ENCODE measurements at places on chromosomes 12 and 14.
A peak's percentile ranks its signal among the peaks of the same experiment; 100 is the strongest.

GRCh38 chr14:42149609-42150261 lies 543.1 kb downstream of the LRFN5 start:
- DNase-seq = no peak

GRCh38 chr12:56234746-56235436 lies 5.0 kb downstream of the SLC39A5 start:
- no peak for DNase-seq

- DNase-seq = no peak
Measured at GRCh38 chr12:73274976-73275375, 1002.8 kb downstream of the TRHDE start.

GRCh38 chr14:53888535-53889386 lies 67.9 kb downstream of the BMP4 start:
- DNase-seq = no peak

DNA sequence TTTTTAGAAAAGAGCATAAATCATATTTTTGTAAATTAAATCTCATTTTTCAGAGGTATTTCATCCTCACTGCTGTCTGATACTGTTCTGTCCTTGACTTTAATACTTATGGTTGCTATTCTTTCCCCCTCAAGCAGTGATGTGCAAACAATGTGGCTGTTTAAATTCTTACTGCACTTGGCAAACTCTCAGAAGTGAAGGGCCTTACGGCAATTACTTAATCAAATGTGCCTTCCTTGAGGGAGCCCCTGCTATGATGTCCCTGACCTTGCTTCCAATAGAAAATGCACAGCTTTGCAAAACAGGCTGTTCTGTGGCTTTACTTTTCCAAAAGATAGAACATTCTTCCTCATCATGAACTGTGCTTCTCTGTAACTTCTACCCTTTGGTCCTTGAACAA lies 35.2 kb downstream of the UBE3B start:
- DNase-seq = no peak

DNA sequence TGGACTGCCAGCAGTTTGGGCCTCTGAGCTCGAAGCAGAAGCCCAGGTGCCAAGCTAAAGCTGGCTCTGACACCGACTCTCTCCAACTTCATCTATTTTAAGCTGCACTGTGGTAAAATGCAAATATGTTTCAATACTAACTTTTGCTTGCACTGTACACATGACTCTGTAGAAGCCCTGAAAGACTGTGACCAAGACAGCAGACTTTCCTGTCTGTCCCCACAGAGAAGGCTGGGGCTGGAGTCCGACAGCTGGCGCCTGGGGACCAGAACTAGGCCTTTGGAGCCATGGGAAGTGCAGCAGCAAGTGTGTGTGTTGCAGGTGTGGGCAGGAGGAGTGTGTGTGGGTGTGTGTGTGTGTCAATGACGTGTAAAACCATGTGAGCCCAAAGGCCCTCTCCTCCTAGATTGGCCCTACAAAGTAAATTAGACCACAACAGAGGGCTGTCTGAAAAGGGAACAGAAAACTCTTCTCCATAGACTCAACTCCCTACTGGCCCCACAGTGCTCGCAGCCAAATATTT lies 16.4 kb upstream of the RAB35 start:
- no peak for DNase-seq

GRCh38 chr14:88707088-88707487 lies 85.7 kb downstream of the EML5 start:
- no peak for DNase-seq

GRCh38 chr12:88361493-88361892 lies 218.8 kb downstream of the KITLG start:
- DNase-seq = no peak

- DNase-seq = no peak
Measured at GRCh38 chr12:131511803-131512561, 198.9 kb upstream of the SFSWAP start.

GRCh38 chr12:27946421-27946820 lies 26.1 kb downstream of the PTHLH start:
- no peak for DNase-seq

DNA sequence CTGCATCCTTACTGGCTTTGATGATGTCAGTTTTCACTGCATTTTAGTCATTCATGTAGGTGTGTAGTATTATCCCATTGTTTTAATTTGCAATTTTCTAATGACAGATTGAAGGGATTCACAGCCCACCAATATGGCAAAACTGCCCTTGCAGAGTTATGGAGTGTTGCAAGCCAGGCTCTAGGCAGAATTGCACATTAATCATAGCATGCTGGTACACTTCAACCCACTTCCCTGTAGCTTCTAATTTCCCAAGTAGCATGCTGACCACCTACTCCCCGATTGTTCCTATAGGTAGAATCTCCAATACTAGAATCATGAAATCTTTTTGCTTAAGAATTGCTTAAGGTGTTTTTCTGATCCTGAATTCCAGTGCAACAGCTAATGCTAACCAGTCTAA lies 5.2 kb upstream of the RNASE6 start:
- DNase-seq = no peak

- no peak for DNase-seq
Measured at GRCh38 chr12:95439461-95440230, 34.3 kb upstream of the METAP2 start.

GRCh38 chr14:71405676-71406075 lies 498.4 kb downstream of the PCNX1 start:
- DNase-seq = no peak

DNA sequence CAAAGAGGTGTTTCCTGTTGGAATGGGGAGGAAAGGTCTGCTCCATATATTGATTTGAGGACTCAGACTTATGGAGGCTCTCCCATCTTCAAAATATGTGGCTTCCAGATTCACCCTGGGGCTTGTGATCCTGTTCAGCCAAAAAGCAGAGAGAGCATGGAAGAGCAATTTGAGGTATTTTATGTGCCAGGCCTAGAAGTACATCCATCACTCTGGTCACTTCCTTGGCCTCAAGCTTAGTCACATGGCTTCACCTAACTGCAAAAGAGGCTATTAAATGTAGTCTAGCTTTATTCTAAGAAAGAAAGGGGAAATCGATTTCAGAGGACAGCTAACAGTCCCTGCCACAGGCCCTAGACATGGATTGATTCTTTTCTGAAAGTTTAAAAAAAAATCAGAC lies 86.2 kb downstream of the C12orf50 start:
- no peak for DNase-seq

- DNase-seq = no peak
Measured at GRCh38 chr14:74064883-74065282, 19.4 kb downstream of the ALDH6A1 start.

DNA sequence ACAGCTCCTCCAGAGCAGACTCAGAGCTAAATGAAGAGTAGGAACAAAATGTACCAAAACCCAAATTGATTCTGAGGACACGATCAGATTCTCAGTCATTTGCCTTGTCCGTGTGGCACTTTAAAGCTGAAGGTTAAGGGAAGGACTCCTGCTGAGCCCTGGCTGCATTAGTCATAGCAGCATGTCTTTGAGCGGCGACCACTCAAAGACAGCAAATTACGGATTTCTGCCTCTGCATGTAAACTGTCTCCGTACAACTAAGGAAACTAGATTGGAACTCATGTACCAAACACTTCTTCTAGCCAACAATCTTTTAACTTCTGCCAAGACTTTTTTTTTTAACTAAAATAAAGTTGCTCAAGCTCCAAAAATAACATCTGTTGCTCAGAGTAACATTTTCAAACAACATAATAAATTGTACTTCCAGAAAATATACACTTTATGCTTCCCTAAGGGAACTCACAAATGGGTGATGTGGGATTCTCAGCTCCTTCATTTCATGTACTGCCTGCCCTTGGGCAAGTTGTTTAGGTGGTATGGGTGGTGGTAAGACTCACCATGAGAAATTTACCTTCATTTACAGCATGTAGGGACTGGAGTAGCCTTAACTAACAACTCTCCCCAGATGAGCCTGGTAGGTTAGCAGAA lies 56.1 kb downstream of the RERG start:
- DNase-seq = peak; percentile 78

GRCh38 chr12:124431971-124432370 lies 135.4 kb downstream of the NCOR2 start:
- DNase-seq = no peak

DNA sequence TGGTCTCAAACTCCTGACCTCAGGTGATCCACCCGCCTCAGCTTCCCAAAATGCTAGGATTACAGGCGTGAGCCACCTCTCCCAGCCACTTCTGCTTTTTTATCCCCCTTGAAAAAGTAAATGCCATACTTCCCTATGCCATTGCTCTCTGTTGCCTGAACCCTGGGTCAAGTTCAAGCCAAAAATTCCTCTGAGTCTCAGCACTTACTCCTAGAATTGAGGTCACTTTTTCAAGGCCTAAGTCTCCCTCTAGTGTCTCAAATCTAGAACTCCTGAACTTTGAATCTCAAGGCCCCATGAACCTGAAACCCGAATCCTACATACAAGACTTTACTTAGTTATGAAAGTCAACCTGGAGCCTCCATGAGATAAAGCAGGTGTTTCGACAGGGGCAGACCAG lies 1.4 kb upstream of the APOBEC1 start:
- DNase-seq = no peak

GRCh38 chr14:99972748-99973466 lies 92.3 kb upstream of the EVL start:
- DNase-seq = no peak

DNA sequence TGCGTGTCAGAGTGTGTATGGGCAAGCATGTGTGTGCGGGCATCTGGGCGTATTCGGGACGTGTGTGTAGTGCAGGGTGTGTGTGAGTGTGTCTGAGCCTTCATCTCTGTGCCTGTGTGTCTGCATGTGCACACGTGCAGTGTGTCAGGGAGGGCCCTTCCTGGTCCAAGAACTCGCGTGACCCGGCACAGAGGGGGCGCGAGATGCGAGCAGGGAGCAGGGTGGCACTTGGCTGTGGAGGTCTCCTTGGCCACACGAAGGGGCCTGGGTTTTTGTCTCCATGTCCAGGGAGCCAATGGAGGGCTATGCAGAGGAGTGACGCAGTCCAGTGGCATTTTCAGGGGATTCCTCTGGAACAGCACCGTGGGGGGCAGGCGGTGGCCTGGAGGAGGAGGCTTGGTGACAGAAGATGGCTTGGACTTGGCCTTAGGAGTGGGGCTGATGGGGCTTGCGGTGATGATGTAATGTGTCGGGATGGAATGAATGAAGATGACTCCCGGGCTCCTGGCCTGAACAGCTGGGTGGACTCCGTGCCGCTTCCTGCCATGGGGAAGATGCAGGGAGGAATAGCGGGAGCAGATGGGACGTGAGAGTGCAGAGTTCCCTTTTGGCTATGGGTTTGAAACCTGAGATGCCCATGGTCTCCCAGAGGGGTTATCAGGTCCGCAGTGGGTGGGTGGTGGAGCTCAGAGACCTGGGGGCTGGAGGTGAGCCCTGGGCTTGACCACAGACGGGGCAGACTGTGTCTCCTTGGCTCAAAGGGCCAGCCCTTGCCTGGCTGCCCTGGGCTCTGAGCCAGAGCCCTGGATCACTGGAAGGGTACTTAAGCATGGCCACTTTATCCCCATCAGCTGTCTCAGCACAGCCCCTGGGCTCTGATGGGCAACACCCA lies 208.3 kb downstream of the PHETA1 start:
- DNase-seq = no peak

DNA sequence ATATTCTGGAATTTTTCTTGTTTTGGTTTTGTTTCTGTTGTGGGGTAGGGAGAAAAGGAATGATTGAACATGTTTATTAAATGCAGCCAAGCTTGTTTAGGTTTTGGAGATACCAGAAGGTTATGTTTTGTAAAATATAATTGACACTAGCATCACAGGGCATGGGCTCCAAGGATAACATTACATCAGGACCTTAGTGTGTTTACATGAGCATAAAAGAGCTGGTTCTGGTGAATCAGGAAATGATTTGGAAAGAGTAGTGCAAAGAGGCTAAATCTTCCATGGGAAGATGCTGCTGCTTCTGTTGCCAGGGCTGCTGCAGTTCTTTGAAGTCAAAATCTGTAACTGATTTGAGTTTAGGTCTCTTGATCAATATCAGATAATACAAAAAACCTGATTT lies 118.7 kb downstream of the ETNK1 start:
- DNase-seq = no peak

DNA sequence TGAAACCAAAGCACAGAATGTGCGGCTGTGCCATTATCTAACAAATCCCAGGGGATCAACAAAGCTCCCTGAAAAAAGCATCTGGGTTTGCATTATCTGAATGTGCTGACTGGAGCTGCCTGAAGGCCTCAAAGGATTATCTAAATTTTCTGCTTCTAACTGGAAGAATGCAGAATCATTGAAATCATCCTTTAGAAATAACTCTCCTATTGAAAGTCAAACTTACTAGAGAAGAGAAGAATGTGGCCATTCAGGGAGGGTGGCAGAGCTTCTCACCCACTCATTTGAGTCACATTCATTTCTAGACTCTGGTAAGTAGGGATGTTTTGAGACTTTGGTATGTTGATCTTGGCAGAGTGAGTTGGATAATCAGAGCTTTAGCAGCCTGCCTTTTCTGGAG lies 220.6 kb upstream of the RGS6 start:
- DNase-seq = no peak
